ENCODE measurements at places on chromosomes 16 and 17.

GRCh38 chr16:71409011-71409775 is 32.7 kb downstream of the TLE7 start:
- no peak for DNase-seq

DNA sequence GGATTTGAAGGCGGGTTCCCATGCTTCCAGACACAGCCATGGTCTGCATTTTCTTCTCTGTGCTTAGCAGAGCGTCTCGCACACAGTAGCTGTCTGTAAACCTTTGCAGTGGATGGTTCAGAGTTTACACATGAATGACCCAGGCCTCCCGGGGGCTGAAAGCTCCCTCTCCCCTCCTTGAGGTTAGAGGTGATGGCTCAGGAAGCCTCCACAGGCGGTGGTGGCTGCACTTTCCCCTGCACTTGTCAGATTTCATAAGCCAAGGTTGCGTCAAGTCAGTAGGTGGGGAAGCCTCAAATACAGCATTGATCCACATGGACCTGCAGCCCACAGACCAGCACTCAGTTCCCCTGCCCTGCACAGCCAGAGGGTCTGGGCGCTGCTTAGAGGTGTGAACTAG is 211.9 kb downstream of the KATNIP start:
- no peak for DNase-seq

GRCh38 chr16:58331024-58331707 is 36.3 kb upstream of the PRSS54 start:
- no peak for DNase-seq

GRCh38 chr16:50808929-50809538 is 67.1 kb downstream of the CYLD start:
- DNase-seq: no peak

GRCh38 chr16:86245895-86246294 is 264.4 kb upstream of the FOXF1 start:
- no peak for DNase-seq

- DNase-seq: no peak
Measured at GRCh38 chr16:84229471-84229870, 10.3 kb downstream of the KCNG4 start.

DNA sequence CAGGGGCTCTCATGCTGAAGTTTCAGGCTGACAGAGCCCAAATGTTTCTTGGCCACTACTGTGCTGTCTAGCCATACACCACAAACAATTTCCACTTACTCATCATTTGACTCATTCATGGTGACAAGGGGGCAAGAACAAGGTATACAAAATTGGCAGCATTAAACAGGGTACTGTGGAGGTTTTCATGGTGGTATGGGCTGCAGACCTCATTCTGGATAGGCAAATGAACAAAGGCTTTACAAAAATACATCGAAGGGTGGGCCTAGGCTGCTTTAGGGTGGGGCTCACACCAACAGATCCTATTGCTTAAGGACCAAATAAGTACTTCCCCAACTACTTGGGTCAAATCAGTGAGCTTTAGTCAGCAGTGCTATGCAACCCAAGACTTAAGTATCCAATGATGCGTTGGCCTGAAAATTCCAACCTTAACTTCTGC is 53.0 kb downstream of the N4BP1 start:
- no peak for DNase-seq

DNA sequence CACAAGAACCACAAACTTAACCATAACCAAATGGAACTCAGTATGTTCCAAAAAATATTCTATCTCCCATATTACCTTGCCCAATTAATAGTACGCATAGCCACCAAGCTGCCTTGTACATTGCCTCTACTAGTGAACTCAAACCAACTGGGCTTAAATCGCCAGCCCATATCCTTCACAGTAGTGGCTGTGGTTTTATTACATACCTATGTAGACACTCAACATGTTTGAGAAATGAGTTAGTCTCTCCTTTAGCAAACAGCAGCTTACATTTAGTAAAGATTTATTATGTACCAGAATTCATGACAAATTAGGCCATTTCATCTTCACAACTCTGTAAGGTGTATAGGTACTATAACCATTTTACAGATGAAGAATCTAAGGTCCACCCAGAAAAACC is 41.4 kb downstream of the GRB2 start:
- DNase-seq: no peak

DNA sequence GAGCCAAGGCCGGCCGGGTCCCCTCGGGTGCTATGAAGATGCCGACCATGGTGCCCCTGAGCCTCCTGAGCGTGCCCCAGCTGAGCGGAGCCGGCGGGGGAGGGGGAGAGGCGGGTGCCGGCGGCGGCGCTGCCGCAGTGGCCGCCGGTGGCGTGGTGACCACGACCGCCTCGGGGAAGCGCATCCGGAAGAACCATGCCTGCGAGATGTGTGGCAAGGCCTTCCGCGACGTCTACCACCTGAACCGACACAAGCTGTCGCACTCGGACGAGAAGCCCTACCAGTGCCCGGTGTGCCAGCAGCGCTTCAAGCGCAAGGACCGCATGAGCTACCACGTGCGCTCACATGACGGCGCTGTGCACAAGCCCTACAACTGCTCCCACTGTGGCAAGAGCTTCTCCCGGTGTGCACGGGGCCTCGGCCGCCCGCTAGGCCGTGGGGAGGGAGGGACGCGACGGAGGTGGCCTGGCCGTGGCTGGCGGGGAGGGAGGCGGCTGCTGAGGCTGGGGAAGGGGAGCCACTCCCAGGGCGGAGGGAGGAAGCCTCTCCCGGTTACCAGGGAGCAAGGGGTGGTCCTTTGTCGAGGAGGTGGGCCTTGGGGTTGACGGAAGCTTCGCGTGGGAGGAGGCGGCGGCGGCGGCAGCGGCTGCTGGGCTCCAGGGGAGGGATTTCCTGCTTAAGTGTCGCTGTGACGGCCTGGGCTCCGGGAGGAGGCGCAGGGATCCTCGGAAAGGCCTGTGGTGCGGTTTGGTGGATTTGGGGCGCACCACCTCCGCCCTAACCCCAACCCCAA is 1.3 kb downstream of the MAZ start:
- DNase-seq: peak; percentile 77

- DNase-seq: peak; percentile 5
Measured at GRCh38 chr16:727291-727977, 528 bp downstream of the HAGHL start.

- DNase-seq: no peak
Measured at GRCh38 chr17:69300222-69300621, 26.7 kb downstream of the ABCA5 start.

GRCh38 chr16:58011652-58012051 is 10.4 kb downstream of the USB1 start:
- no peak for DNase-seq

DNA sequence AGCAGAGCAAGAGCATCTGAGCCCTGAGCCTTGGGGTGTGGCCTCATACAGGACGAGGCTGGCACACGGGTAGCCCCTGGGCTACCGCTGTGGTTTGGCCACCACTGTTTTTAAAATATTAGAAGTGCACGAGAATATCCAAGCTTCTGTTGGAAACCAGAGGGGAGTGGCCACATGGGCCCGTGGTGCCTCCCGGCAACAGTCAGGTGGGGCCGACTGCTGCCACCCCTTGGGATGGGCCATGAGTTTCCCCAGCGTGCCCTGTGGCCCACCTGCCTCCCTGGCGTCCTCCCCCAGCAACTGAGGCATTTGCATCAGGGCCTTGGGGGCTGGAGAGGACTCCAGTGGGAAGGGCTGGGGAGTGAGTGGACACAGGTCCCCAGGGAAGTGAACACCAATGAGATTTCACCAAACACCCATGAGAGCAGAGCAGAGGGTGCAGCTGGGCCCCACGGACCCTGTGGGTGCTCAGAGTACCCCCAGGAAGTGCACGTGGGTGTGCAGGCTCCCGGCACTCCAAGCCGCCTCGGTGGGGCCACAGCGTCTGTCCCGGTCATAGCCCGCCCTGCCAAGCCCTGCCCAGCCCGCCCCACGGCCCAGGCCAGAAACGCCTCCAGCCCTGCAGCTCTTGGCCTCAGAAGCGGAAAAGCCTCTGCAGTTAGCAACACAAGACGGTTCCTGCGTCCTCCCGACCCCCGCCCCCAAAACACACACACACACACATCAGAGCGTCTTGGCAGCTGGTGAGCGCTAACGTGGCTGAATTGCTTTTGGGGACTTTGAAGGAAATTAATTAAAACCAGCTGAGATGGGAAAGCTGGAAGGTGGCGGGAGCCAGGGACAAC is 22.7 kb downstream of the ZNF469 start:
- DNase-seq: no peak

GRCh38 chr16:8720080-8720966 is 45.9 kb downstream of the ABAT start:
- DNase-seq: no peak

DNA sequence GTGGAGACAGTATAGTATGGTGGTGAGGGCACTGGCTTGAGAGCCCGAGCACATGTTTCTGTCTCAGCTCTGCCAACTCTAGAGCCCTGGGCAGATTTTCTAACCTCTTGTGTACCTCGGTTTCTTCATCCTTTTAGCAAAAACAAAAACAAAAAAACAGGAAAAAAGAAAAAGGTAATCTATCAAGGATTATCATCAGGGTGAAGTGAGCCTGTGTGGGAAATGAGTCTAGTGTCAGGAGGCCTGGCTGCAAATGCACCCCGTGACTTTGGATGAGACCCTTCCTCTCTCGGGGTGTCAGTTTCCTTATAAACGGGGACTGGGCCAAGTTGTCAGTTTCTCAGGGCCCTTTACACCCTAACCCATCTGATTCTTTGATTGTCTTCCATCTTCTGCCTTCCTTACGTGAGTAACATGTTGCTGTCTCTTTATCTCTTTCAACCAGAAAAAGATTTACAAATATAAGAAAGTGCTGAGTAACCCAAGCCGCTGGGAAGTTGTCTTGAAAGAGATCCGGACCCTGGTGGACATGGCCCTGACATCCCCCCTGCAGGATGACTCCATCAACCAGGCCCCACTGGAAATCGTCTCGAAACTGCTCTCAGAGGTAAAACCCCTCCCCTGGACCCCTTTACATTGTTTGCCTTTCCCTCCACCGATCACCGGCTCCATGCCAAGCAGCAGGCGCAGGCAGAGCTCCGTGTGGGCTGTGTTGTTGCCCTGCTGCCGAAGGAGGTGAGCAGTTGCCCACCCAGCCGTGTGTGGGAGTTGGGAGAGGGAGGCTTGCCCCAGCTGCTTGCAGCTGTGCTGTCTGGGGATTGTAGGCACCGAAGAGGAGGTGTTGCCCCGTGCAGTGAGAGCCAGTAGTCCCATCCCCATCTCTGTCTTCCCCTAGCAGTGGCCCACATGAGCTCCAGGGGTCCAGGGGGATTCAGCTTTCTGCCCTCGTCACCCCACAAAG is 127.1 kb upstream of the PLCG2 start:
- no peak for DNase-seq

- DNase-seq: peak; percentile 49
Measured at GRCh38 chr17:732902-733720, 715 bp downstream of the TLCD3A start.

DNA sequence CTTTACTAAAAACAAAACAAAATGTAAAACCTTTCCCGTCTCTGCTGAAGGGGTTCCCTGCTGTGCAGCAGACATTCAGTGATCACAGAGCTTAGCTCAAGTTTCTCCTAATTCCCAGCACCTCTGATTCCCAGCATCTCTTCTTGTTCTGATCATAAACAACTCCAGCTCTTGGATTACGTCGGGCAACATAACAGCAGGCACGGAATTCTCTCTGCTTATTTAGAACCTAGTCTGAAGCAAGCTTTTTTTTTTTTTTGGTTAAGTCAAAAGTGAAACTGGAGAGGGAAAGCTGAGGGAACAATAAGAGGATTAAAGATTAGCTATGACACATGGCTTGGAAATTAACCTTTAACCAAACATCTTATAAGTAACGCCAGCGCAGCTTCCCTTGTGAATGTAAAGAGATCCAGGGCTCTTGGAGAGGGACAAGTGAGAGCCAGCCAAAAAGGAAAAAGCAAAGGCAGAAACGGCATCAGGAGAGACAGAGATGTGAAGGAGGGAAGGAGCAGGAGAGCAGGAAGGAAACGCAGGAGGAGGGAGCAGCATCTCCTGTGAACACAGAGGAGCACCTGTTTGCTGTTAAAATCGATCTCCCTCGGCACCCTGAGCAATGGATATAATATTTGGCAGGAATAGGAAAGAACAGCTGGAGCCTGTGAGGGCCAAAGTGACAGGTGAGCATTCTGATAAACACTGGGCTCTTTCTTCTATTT is at the start of gene BCO1:
Gene BCO1, plus strand, starts transcription at position 394 of the 716 bp plus-strand sequence. Its CDS starts 220 bp downstream, at position 614.
- no peak for DNase-seq

DNA sequence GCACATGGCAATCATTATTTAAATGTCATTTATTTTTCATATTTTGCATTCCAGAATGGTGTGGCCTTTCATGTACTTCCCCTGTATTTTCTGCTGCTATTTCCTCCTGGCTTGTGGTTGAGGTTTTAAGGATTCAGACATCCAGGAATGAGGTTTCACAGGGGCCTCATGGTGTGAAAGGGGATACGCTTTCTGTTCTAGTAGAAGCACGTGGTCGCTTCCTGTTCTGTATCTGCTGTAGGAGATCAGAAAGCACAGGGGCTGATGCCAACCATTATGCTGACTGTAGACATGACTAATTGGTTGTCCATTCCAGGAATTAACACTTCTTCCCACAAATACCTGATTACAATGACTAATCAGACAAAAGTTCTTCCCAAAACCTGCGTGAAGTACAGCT is 405.9 kb downstream of the SHISA9 start:
- no peak for DNase-seq

DNA sequence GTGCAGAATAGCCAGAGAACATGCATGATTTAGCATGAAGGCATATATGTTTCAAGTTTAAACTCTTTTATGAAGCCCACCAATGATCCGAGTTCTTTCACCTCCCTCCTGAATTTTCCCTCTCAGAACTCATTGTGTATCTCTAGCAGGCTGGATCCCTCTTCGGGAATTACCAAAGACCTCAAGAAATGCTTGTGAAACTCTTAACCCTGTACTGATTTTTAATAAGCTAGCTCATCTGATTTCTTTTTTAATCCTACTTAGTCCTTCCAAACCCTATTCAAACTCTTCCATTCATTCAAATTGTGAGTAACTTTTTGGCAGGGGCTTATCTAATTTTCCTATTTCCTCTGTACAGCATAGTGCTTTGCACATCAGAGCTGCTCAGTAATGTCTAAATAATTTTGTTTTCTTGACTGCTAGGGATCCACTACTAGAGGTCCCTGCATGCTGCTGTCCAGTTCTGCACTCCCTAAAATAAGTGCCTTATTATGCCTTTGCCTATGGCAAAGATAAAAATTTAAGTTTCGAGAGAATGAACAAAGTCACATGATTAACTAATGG is 723.8 kb downstream of the CDH11 start:
- DNase-seq: no peak

DNA sequence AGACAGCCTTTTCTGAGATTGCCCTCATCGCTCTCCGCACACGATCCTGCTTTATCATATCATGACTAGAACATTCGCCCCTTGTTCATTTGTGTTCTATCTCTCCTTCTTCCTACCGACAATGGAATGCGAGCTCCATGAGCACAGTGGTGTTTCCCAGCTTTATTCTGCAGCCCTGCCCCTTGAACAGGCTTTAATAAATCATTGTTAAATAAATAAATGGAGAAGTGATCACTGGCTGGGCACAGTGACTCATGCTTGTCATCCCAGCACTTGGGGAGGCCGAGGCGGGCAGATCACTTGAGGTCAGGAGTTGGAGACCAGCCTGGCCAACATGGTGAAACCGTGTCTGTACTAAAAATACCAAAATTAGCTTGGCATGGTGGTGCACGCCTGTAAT is 1063.3 kb upstream of the EEF2KMT start:
- no peak for DNase-seq

- no peak for DNase-seq
Measured at GRCh38 chr17:58677194-58677880, 14.5 kb downstream of the TEX14 start.

- DNase-seq: no peak
Measured at GRCh38 chr17:44642834-44643233, 13.4 kb upstream of the MEIOC start.
